Endothelial cell (in vitro differentiated cells): ENCODE measurements at places on chromosomes 13 and 19.
A peak's percentile ranks its signal among the peaks of the same experiment; 100 is the strongest.

- H3K27ac ChIP-seq: no peak overlapping the region
- H3K4me3 ChIP-seq: no peak overlapping the region
- peaks cover 11% of the 10 kb centered on the region for H3K4me1 ChIP-seq
- no peaks in the 10 kb centered on the region for H3K36me3 ChIP-seq
Observed at GRCh38 chr13:46567671-46568070, 14.7 kb downstream of the LRCH1 start.

GRCh38 chr13:63463782-63464610 is 2048.3 kb upstream of the PCDH20 start:
- no peak overlapping the region for H3K4me3 ChIP-seq
- H3K27me3 ChIP-seq: peaks cover 2% of the 10 kb centered on the region
- DNase-seq: no peak
- H3K27ac ChIP-seq: no peak overlapping the region

DNA sequence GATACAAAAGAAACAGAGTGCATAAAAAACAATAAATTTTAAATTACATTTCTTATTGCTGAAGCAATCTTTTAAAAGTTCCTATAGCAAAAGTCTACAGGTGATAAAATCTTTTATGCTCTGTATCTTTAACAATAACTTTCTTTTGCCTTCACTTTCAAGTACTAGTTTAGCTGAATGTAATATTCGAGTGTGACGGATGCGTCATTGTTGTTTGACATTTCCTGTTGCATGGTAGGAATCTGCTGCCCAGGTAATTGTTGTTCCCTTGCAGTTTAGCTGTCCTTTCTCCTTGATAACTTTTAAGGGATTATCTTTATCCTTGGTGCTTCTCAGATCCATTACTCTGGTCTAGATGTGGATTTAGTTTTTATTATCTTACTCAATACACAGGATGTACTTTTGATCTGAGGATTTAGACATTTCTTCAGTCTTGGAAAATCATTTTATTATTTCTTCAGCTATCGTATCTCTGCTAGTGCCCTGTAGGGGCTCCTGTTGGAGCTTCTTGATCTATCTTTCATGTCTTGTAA is 2.1 kb upstream of the CPB2 start:
- DNase-seq: no peak
- peak overlapping the region; percentile 85 for H3K27ac ChIP-seq
- H3K27me3 ChIP-seq: peaks cover 5% of the 10 kb centered on the region
- no peaks in the 10 kb centered on the region for H3K36me3 ChIP-seq

DNA sequence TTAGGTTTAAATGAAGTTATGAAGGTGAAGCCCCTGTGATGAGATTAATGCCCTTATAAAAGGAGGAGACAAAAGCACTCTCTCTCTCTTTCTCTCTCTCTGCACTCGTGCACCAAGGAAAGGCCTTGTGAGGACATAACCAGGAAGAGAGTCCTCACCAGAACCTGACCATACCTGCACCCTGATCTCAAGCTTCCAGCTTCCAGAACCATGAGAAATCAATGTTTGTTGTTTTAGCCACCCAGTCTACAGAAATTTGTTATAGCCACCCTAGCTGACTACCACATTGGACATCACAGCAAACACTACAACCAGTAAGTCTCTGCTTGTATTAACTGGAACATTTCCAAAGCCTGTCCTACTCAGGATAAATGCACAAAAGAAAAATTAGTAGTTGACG is 34.7 kb upstream of the WDFY2 start:
- no peaks in the 10 kb centered on the region for H3K36me3 ChIP-seq
- H3K4me3 ChIP-seq: no peak overlapping the region
- DNase-seq: no peak
- peaks cover 2% of the 10 kb centered on the region for H3K4me1 ChIP-seq

- H3K4me1 ChIP-seq: peaks cover 44% of the 10 kb centered on the region
- peak overlapping the region; percentile 96 for H3K4me3 ChIP-seq
- peaks cover 14% of the 10 kb centered on the region for H3K27me3 ChIP-seq
- peaks cover 19% of the 10 kb centered on the region for H3K36me3 ChIP-seq
Observed at GRCh38 chr13:99085808-99086266, 108.0 kb upstream of the DOCK9 start.

- H3K4me1 ChIP-seq: peaks cover 8% of the 10 kb centered on the region
- H3K27ac ChIP-seq: no peak overlapping the region
- peaks cover 10% of the 10 kb centered on the region for H3K27me3 ChIP-seq
- no peak for DNase-seq
- peak overlapping the region; percentile 51 for H3K4me3 ChIP-seq
- peaks cover 11% of the 10 kb centered on the region for H3K36me3 ChIP-seq
Observed at GRCh38 chr19:18541258-18541991, 1.9 kb downstream of the FKBP8 start.

DNA sequence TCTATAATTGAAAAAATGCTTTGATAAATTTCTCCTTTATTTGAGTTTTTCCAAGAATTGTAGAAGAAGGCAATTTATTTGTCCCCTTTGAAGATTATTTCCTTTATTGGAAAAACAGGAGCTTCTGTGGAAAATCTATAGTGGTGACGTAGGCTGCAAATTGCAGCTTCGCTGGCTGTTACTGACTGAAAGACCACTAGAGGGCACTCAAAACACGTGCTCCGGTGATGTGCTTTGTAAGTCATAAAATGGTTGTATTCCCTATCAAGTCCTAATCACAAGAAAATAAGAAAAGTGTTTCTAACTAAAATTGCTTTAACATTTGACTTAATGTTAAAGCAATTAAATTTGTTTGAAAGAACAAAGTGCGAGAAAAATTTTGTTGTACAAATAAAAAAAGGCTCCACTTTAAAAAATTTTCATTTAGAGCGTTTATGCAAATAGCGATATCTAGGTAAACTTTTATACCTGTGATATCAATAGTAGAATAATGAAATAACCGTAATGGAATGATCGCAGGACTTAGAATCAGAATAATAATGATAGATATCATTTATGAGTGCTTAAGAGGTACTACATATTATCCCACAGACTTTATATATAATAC is 638.2 kb upstream of the SPRY2 start:
- no peaks in the 10 kb centered on the region for H3K4me1 ChIP-seq
- no peak overlapping the region for H3K27ac ChIP-seq
- DNase-seq: peak; percentile 45
- H3K4me3 ChIP-seq: no peak overlapping the region

- H3K27ac ChIP-seq: no peak overlapping the region
- H3K36me3 ChIP-seq: no peaks in the 10 kb centered on the region
- no peaks in the 10 kb centered on the region for H3K4me1 ChIP-seq
- no peak overlapping the region for H3K4me3 ChIP-seq
- no peak for DNase-seq
Observed at GRCh38 chr13:110855363-110855762, 59.5 kb downstream of the ANKRD10 start.

GRCh38 chr13:26855071-26855470 is 94.5 kb upstream of the GPR12 start:
- H3K4me3 ChIP-seq: no peak overlapping the region
- DNase-seq: no peak
- H3K4me1 ChIP-seq: peaks cover 14% of the 10 kb centered on the region
- H3K27me3 ChIP-seq: peaks cover 11% of the 10 kb centered on the region
- no peak overlapping the region for H3K27ac ChIP-seq
- no peaks in the 10 kb centered on the region for H3K36me3 ChIP-seq

DNA sequence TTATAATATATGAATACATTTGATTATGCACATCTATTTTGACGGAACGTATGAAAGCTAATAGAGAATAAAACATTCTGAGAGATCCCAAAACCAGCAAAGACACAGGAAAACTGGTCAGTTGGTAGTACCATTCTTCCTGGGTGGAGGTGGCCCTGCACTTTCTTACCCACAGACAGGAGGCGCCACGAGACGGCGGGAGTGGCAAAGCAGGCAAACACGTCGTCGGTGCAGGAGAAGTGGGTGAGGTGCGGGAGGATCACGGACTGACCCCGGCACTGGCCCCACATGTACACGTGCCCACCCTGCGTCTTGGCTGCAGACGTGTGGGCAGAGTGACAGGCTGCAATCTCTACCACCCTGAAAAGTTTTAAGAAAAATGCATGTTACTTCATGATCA is 36.1 kb downstream of the RCBTB1 start:
- no peaks in the 10 kb centered on the region for H3K4me1 ChIP-seq
- no peak overlapping the region for H3K27ac ChIP-seq
- H3K27me3 ChIP-seq: peaks cover 1% of the 10 kb centered on the region
- no peak overlapping the region for H3K4me3 ChIP-seq

DNA sequence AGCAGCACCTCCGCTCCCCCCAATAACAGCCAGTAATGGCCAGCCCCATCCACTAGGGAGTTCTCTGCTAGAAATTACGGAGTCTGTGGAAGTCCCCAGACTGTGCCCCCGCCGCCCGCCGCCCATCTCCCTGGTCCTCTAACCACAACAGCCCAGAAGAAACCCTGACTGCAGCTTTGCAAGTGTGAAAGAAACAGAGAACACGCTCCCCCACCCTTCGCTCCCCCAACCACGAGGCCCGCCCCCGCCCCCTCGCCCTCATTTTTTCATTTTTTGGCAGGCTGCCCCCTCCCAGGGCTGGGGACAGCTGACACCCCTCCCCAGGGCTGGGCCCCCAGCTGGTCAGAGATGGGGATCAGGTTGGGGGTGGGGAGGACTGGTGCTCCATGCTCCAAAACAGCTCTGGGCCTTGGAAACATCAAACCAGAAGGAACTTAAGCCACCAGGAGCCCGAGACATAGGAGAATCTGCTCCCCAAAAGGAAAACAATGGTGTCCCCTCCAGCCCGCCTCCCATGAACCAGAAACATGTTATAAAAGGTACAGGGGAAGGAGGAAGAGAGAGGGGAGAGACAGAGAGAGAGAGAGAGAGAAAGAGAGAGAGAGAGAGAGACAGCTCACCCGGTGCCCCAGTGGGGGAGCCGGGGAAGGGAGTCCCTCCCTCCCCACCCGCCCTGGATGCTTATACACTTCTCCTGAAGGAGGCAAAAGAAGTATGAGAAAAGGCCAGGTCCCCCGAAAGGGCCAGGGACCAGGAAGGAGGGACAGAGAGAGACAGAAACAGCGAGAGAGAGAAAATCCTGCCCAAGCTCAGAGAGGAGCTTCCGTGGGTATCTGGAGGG is 29.8 kb upstream of the ASF1B start:
- H3K27me3 ChIP-seq: peaks cover 19% of the 10 kb centered on the region
- no peak for DNase-seq
- no peak overlapping the region for H3K27ac ChIP-seq
- H3K4me3 ChIP-seq: no peak overlapping the region

DNA sequence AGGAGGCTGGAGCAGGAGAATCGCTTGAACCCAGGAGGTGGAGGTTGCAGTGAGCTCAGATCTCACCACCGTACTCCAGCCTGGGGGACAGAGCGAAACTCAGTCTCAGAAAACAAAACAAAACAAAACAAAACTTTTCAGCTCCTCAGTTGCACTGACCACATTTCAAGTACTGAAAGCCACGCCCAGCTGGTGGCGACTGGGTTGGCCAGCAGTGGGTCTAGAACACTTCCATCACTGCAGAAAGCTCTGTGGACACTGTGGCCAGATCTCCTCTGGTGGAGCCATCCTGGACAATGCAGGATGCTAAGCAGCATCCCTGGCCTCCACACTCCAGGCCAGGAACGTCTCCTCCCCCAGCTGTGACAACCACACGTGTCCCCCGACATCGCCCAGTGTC is 21.1 kb downstream of the TLE2 start:
- no peak overlapping the region for H3K4me3 ChIP-seq
- H3K36me3 ChIP-seq: no peaks in the 10 kb centered on the region
- no peak overlapping the region for H3K27ac ChIP-seq
- H3K27me3 ChIP-seq: peaks cover 10% of the 10 kb centered on the region

- H3K36me3 ChIP-seq: no peaks in the 10 kb centered on the region
- H3K4me1 ChIP-seq: peaks cover 9% of the 10 kb centered on the region
- peak overlapping the region; percentile 86 for H3K27ac ChIP-seq
- no peak overlapping the region for H3K4me3 ChIP-seq
- H3K27me3 ChIP-seq: no peaks in the 10 kb centered on the region
Observed at GRCh38 chr13:77891486-77891885, 27.1 kb downstream of the EDNRB start.

- H3K4me1 ChIP-seq: no peaks in the 10 kb centered on the region
- H3K4me3 ChIP-seq: no peak overlapping the region
- DNase-seq: no peak
- H3K36me3 ChIP-seq: no peaks in the 10 kb centered on the region
- no peaks in the 10 kb centered on the region for H3K27me3 ChIP-seq
- no peak overlapping the region for H3K27ac ChIP-seq
Observed at GRCh38 chr19:28363254-28363653, 849.7 kb downstream of the UQCRFS1 start.

- H3K4me3 ChIP-seq: no peak overlapping the region
- DNase-seq: no peak
- peaks cover 21% of the 10 kb centered on the region for H3K4me1 ChIP-seq
- peaks cover 12% of the 10 kb centered on the region for H3K27me3 ChIP-seq
- H3K36me3 ChIP-seq: no peaks in the 10 kb centered on the region
Observed at GRCh38 chr13:48004201-48004600, 3.1 kb upstream of the SUCLA2 start.

DNA sequence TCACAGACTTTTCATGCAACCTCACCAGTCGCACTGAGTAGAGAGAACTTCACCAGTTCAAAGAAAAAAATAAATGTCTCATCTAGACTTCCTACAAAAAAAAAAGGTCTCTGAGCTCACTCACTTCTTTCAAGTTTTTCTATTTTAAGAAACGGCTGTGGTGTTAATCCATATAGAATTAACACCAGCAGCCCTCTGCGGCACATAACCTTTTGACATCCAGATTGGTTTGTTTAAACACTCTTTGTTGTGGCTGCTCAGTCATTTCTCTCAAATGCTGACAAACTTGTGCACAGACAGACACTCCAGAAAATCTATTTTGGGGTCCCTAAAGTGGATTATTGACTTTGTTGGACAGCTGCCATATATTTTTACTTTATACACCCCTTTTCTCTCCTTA is 874.9 kb downstream of the EFNB2 start:
- DNase-seq: no peak
- no peak overlapping the region for H3K4me3 ChIP-seq
- H3K4me1 ChIP-seq: no peaks in the 10 kb centered on the region

DNA sequence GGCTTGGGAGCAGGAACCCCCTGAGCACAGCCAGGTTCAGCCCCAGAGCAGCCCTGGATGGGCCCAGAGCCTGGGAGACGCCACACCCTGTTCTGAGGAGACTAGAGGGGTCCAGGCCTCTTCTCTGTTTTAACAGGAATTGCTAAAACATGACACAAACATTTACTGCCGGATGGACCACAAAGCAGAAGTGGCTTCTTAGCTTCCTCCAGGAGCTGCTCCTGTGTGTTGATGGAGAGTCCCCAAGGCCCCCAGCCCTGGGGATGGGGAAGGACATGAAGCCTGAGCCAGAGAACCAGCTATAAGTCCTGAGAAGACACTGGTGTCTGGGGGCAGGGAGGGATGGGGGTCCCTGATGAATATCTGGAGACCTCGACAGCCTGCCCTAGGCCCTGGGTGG is 14.6 kb downstream of the CEACAM3 start:
- no peaks in the 10 kb centered on the region for H3K36me3 ChIP-seq
- no peak overlapping the region for H3K4me3 ChIP-seq
- H3K27me3 ChIP-seq: peaks cover 6% of the 10 kb centered on the region
- DNase-seq: no peak
- no peak overlapping the region for H3K27ac ChIP-seq
